ENCODE measurements at places on chromosomes 1 and 21.

GRCh38 chr1:80217377-80217986, 1211.0 kb upstream of the ADGRL4 start:
- peak; percentile 71 for DNase-seq

DNA sequence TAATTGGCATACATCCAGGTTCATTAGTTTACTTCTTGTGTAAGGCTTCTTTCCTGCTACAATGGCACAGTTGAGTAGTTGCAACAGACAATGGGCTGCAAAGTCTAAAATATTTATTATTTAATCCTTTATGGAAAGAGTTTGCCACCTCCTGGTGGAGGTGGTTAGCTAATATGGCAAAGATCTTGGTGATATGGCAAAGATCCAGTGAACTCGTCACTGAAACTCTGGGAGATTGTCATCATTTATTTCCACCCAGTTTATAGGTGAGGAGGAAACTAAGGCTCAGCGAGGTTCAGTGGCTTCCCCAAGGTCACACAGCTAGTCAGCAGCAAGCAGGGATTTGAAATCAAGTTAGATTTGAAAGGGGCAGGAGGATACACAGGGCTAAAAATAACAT, 16.1 kb upstream of the IFFO2 start:
- DNase-seq = no peak

GRCh38 chr1:159162516-159163265, 8.7 kb upstream of the CADM3 start:
- DNase-seq = no peak

DNA sequence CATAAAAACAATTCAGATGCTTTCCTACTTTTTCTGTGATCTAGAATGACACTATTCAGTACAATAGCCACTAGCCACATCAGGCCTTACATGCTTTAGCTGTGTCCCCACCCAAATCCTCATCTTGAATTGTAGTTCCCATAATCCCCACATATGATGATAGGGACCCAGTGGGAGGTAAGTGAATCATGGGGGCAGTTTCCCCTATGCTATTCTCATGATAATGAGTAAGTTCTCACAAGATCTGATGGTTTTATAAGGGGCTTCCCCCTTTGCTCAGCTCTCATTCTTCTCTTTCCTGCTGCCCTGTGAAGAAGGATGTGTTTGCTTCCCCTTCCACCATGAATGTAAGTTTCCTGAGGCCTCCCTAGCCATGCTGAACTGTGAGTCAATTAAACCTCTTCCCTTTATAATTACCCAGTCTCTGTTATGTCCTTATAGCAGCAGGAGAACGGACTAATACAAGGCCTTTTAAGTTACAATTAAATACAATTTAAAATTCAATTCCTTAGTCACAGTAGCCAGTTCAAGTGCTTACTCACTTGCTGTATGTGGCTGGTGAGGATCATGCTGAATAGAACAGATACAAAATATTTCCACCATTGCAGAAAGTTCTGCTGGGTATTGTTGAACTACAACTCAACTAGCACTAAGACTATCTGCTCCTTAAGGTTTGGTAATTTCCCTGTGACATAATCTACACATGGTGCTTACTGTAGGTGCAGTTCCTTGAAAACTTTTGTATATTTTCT, 106.7 kb downstream of the SCMH1 start:
- no peak for DNase-seq

GRCh38 chr21:36835383-36835795, 131.1 kb downstream of the HLCS start:
- no peak for DNase-seq

- peak; percentile 61 for DNase-seq
Observed at GRCh38 chr1:112956544-112957132, 642 bp upstream of the SLC16A1 start.

DNA sequence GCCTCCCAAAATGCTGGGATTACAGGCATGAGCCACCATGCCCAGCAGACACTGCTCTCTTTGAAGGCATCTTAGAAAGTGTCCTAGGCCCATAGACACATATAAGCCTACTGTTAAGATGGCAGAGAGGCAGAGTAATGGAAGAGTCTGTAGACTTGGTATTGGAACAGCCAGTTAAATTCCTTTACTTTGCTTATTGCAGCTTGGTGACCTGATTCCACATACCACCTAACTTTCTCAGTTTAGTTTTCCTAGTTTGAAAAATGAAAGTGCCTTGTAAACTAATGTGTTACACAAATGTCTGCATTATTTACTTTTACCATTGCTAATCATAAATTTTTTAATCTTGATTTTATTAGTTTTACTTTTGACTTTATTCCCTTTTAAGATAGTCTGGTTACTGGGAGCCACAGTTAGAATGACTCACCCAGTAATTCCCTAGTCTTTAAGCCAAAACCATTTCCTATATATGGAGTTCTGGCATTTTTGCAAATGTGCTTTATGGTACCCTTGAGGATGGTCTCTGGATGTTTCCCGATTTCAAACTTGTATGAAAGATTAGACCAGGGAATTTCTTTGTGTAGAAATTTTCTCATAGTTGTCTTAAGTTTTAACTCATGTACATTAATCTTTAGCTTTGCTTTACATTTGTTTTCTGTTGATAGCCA, 6.4 kb downstream of the SMAP2 start:
- no peak for DNase-seq

DNA sequence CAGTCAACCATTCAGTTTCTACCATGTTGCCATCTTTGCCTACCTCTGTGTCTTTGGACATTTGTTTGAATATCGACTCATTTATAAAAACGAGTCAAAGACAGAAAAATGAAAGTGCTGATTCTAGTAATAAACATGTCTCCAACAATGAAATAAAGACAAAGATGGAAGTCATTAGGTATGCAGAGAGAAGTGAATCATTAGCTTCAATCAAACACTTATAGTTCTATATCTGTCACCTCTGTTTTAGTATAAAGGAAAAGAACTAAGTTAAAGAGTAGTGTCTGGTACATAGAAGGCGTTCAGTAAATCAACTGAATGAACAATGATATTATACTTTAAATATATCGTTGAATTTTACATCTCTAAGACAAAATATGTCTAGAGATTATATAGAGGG, 1.7 kb upstream of the TSPAN2 start:
- no peak for DNase-seq

Data from hippocampal formation (tissue), 2 donors.